Lung microvascular endothelial cell (primary cell): ENCODE measurements at places on chromosomes 2 and 18.

- no peak for DNase-seq
Measured at GRCh38 chr2:215388002-215388728, 47.7 kb downstream of the FN1 start.

- no peak for DNase-seq
Measured at GRCh38 chr2:30765876-30766470, 41.3 kb downstream of the CAPN13 start.

GRCh38 chr2:144642856-144643255 is 122.9 kb upstream of the ZEB2 start:
- DNase-seq: no peak

GRCh38 chr2:17901246-17901645 is 22.8 kb downstream of the KCNS3 start:
- no peak for DNase-seq

GRCh38 chr2:18544171-18544570 is 16.3 kb downstream of the RDH14 start:
- DNase-seq: no peak

DNA sequence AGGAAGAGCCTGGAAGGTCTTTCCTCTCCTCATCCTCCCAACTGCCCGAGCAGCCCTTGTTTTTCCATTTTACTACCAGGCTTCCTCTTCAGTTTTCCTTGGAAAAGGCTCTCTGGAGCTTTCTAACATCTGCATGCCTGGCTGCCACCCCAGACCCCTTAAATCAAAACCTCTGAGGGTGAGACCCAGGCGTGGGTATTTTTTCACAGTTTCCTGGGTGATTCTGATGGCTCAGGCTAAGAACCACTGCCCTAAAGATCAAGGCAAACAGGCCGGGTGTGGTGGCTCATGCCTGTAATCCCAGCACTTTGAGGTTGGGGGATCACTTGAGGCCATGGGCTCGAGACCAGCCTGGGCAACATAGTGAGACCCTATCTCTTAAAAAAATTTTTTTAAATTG is 35.4 kb downstream of the EMILIN2 start:
- no peak for DNase-seq
